ENCODE measurements at places on chromosomes 13 and 19.

DNA sequence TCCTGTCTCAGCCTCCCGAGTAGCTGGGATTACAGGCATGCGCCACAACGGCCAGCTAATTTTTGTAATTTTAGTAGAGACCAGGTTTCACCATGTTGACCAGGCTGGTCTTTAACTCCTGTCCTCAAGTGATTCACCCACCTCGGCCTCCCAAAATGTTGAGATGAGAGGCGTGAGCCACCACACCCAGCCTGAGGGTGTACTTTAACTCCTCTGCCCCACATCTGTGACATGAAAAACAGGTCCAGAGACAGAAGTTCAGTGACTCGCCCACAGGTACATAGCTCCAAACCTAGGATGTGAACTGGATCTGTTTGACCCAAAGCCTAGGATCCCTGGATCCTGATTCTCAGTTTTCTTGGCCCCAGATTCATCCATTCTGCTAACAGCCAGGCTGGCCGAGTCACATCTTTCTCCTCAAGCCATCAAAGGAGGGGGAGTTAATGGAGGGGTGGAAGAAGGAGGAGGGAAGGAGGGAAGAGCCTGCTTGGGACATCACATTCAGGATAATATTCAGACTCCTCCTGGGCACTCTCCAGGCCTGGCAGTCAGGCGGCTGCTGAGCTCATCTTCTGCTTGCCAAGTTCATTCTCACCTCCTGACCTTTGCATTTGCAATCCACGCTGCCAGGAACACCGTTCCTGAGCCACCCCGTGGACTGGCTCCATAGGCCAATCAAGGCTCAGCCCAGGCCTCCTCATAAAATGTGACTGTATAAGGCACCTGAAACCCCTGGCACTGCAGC lies 3.1 kb downstream of the SPC24 start:
- no peak for DNase-seq

GRCh38 chr19:41376241-41376997 lies at the start of gene TMEM91:
Gene TMEM91, plus strand, starts transcription at chr19:41376533. Its CDS starts 1,777 bp downstream, at chr19:41378310.
- DNase-seq = peak; percentile 23

GRCh38 chr19:13983213-13983889 lies 22.8 kb downstream of the RFX1 start:
- peak; percentile 32 for DNase-seq

DNA sequence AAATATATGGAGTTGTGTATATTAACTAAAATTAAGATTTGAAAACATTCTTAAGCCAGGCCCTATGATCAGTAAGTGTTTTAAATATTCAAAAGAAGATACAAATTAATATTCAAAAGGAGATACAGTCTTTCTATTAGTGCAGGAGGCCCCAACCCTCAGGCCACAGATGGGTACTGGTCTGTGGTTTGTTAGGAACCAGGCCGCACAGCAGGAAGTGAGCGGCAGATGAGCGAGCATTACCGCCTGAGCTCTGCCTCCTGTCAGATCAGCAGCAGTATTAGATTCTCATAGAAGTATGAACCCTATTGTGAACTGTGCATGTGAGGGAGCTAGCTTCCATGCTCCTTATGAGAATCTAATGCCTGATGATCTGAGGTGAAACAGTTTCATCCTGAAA lies 232.9 kb downstream of the FOXO1 start:
- DNase-seq = no peak

- DNase-seq = peak; percentile 42
Measured at GRCh38 chr19:8580710-8581281, 3.6 kb upstream of the MYO1F start.

DNA sequence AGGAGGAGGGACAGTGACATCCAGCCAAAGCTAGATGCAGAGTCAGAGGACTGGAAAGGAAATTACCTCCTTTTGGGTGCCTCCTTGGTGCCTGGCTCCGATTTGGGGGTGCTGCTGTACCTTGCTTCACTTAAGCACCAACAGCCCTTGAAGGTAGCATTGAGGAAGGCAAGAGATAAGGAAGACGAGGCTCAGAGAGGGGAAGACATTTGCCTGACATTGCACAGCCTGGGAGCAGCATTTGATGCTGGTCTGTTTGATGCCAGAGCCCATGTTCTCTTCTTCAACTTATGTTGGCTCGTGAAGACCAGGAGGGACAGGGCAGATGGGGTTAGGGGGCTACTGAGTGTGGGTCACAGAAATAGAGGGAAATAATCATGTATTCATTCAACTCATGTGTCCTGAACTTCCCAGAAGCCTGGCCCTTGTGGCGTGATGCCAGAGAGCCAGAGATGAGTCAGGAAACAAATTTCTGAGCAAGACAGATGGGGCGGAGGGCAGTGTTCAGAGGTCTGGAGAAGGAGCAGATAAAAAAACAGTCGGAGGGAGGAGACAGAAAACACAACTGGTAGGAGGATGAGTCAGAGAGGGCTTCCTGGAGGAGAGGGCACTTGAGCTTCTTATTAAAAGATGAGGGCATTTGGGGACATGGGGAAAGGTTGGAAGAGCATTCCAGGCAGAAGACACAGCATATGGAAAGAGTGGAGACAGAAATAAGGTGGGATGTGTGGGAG lies 3.0 kb upstream of the C19orf81 start:
- no peak for DNase-seq

- no peak for DNase-seq
Measured at GRCh38 chr19:35741203-35741515, 1.1 kb downstream of the IGFLR1 start.

- DNase-seq = peak; percentile 9
Measured at GRCh38 chr19:10044390-10044789, 31.1 kb downstream of the RDH8 start.

GRCh38 chr19:35397064-35397463 lies 26.2 kb downstream of the GPR42 start:
- no peak for DNase-seq

DNA sequence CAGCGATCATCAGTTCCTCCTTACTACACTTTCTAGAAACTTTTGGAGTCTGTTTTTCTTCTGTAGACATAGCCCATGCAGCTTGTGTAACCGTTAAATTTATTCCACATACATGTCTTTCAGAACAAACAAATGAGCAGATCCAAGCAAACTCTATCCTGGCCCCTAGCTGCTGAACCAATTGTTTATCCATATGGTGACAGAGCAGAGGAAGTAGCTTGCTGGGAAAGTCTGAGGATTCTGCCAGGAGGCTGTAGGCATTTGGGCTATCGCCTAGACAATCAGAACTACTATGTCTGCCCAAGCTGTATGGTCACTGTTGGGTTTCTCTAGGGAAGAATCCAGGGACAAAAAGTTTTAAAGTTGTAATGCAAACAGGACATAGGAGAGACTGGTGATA lies 343.7 kb downstream of the SPRY2 start:
- no peak for DNase-seq

- no peak for DNase-seq
Measured at GRCh38 chr19:19696386-19696785, 27.7 kb downstream of the ZNF101 start.

- DNase-seq = no peak
Measured at GRCh38 chr13:71774863-71775262, 92.1 kb downstream of the DACH1 start.

DNA sequence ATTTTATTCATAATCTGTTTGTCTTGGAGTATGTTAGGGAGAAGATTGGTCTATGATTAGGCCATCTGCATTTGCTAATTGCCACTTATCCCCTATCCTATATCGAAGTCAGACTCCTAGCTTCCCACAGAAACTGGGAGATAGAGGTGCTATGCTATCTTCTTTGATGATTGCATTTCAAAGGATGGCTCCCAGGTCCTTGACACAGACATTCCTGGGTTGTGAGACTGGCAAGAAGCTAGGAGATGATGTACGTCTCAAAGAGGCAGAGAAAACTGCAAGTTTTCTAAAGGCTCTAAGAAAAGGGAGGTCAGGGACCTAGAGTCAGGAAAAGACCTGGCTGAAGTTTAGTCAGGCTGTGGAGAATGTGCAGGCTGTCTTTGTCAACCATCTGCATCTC lies 1251.9 kb downstream of the PCDH17 start:
- DNase-seq = no peak

- no peak for DNase-seq
Measured at GRCh38 chr13:96403651-96404050, 313.7 kb downstream of the HS6ST3 start.

DNA sequence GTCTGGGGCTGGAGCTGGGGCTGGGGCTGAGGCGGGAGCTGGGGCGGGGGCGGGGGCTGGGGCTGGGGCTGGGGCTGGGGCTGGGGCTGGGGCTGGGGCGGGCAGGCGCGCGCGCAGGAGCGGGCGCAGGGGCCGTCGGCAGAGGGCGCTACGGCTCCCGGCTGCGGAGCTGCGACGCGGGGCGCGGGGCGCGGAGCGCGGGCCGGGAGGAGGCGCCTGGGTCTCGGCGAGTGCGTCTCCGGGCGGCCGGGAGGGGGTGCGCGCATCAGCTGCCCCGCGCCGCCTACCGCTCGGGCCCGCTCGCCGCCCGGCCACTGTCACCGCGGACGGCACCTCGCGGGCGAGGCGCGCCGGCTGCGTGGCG lies 422 bp upstream of the MTUS2 start:
- peak; percentile 38 for DNase-seq

GRCh38 chr13:64332048-64332447 lies 2898.1 kb downstream of the PCDH9 start:
- DNase-seq = peak; percentile 99

- no peak for DNase-seq
Measured at GRCh38 chr13:71578048-71578447, 289.0 kb downstream of the DACH1 start.

DNA sequence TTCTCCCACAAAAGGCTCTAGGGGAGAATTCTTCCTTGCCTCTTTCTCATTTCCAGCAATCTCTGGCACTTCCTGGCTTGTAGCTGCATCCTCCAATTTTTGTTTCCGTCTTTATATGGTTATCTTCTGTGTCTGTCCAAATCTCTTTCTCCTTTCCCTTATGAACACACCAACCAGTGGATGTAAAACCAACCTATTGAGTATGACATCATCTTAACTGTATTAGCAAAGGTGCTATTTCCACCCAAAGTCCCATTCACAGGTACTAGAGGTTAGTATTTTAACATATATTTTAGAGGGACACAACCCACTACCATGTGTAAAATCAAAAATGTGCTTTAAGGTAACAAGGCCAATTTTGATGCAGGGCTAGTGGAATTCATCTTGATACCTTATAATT lies 129.0 kb downstream of the RAP2A start:
- no peak for DNase-seq

DNA sequence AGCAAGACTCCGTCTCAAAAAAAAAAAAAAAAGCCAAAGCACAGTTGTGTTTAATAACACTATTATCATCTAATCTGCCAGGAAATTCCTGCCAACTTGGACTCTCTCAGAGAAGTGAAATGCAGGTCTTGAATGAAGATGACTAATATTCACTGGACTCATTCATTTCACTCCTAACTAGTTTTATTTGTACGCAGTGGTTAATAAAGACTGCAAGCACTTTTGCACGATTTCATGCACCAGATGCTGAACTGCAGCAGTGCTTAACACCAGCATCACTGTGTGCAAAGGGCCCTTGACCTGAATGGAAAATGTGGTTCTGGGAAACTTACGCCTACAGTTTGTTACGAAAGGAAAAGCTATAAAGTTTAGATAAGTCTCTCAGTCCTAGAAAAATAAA lies 63.3 kb downstream of the DHRS12 start:
- DNase-seq = no peak

GRCh38 chr13:46372071-46372470 lies 15.0 kb downstream of the RUBCNL start:
- DNase-seq = no peak

GRCh38 chr13:73717632-73718031 lies 416.6 kb downstream of the KLF12 start:
- no peak for DNase-seq

DNA sequence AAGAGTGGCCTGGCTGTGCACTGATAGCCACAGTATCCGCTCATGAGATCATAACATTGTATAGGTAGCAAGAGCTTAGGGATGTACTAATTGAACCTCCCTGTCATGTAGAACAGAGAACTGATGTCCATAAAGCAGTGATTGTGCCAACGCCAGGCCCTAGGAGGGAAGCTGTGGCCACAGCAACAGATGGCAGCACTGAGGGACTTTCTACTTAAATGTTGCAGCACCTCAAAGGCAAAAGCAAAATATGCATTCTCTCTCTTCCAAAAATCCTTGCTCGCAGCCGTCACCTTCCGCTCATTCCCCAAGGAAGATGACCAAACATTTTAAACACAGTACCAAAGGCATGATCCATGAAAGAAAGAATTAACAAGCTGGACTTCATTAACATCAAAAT lies 32.3 kb downstream of the COL4A1 start:
- no peak for DNase-seq
